Cerebellar cortex (tissue), 1 donor: ENCODE measurements at places on chromosomes 7 and 10.

DNA sequence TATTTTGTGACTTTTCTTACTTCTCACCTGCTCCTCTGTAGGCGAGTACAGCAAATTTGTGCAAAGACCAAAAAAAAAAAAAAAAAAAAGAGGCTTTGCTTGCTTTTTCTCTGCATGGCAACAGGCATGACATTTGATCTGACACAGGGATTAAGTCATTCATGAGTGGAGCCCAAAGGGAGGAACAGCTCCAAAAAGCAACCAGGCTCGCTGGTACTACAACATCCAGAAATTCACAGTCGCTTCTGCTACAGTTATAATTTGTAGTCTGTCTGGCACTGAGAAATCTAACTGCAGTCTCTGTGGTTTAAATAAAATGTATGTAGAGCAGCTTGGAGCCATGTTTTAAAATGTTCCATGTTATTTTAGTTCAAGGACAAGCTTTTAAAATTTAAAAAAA lies 31.7 kb downstream of the MKX start:
- no peak for DNase-seq

- DNase-seq, result no peak
Observed at GRCh38 chr7:157552295-157552993, 215.6 kb downstream of the DNAJB6 start.

DNA sequence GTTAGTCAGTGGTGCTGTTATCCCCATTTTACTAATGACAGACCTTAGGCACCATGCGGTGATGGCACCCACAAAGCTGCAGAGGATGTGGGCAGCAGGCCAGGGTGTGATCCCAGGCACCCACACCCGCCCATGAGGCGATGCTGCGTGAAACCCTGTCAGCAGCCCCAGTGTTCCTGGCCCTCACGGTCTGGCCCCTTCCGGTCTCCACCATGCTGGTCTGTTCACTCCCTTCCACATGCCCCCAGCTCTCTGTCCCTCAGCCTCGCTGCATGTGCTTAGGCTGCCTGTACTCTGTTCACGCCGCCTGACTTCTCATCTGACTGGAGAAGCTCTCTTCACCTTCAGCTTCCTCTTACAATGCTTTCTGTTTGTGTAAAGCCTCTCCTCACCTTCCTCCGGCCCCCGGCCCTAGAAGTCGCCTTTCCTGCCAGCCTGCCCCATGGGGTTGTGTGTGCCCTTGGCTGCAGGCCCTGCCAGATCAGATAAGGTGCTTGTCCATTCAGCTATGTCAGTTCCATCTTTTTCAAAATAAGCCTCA lies 17.6 kb upstream of the ORAI2 start:
- DNase-seq, result peak; percentile 25

- peak; percentile 49 for DNase-seq
Observed at GRCh38 chr7:31055471-31055870, 3.4 kb downstream of the ADCYAP1R1 start.

- no peak for DNase-seq
Observed at GRCh38 chr7:135109976-135110375, 37.9 kb upstream of the TMEM140 start.
